ENCODE measurements at places on chromosomes 1 and 21. TPM values are rescaled to one million over a fixed set of nuclear protein-coding genes. Genes with fewer than 3 reads are reported as not detected.

Gene MASP2
- total RNA-seq = not detected

DNA sequence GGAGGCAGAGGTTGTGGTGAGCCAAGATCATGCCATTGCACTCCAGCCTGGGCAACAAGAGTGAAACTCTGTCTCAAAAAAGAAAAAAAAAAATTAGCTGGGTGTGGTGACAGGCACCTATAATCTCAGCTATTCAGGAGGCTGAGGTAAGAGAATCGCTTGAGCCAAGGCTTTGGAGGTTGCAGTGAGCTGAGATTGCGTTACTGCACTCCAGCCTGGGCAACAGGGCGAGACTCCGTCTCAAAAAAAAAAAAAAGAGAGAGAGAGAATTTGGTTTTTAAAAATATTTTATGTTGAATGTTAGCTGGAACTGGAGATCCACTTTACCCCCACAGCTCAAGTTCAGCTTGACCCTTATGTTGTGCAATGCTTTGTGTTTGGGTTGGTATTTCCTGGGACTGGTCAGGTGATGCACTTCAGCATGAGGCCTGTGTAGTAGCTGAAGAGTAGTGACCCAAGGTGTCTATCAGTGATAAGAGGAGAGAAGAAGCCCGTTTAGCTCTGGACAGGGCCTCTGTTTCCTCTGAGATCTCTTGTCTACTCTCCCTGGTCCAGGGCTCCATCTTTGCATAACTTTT is 36.8 kb upstream of the MACF1 start:
- H3K27me3 ChIP-seq = no peaks in the 10 kb centered on the region
- no peak for DNase-seq
- no peaks in the 10 kb centered on the region for H3K36me3 ChIP-seq
- peaks cover 14% of the 10 kb centered on the region for H3K4me1 ChIP-seq
- H3K4me3 ChIP-seq = no peak overlapping the region

Gene C1orf74
- total RNA-seq = 3.1 TPM

- no peaks in the 10 kb centered on the region for H3K36me3 ChIP-seq
- DNase-seq = no peak
- no peak overlapping the region for H3K4me3 ChIP-seq
- H3K27me3 ChIP-seq = no peaks in the 10 kb centered on the region
- no peak overlapping the region for H3K27ac ChIP-seq
- H3K4me1 ChIP-seq = peaks cover 22% of the 10 kb centered on the region
Observed at GRCh38 chr1:68213843-68214242, 18.5 kb downstream of the WLS start.

GRCh38 chr1:115429241-115429640 is 91.2 kb upstream of the NGF start:
- H3K4me3 ChIP-seq = no peak overlapping the region
- H3K36me3 ChIP-seq = no peaks in the 10 kb centered on the region
- H3K27ac ChIP-seq = no peak overlapping the region
- no peaks in the 10 kb centered on the region for H3K4me1 ChIP-seq
